Natural killer cell (primary cell): ENCODE measurements at places on chromosomes 16 and 17.

GRCh38 chr17:3986939-3987335 is 22.7 kb upstream of the ATP2A3 start:
- H3K27me3 ChIP-seq, result no peaks in the 10 kb centered on the region
- DNase-seq, result no peak
- no peak overlapping the region for H3K27ac ChIP-seq
- H3K4me1 ChIP-seq, result peaks cover 7% of the 10 kb centered on the region

GRCh38 chr17:3803308-3803640 is 2.3 kb upstream of the ITGAE start:
- peaks cover 11% of the 10 kb centered on the region for H3K36me3 ChIP-seq
- no peak overlapping the region for H3K4me3 ChIP-seq
- H3K4me1 ChIP-seq, result peaks cover 39% of the 10 kb centered on the region
- no peaks in the 10 kb centered on the region for H3K27me3 ChIP-seq
- H3K27ac ChIP-seq, result no peak overlapping the region

- DNase-seq, result no peak
- H3K27ac ChIP-seq, result no peak overlapping the region
- no peaks in the 10 kb centered on the region for H3K4me1 ChIP-seq
- no peaks in the 10 kb centered on the region for H3K27me3 ChIP-seq
Measured at GRCh38 chr17:63142836-63143235, 176.8 kb downstream of the TANC2 start.

GRCh38 chr17:58401287-58401686 is 16.0 kb downstream of the RNF43 start:
- H3K27me3 ChIP-seq, result no peaks in the 10 kb centered on the region
- H3K4me3 ChIP-seq, result no peak overlapping the region
- H3K4me1 ChIP-seq, result no peaks in the 10 kb centered on the region
- H3K27ac ChIP-seq, result no peak overlapping the region

- no peak for DNase-seq
- no peak overlapping the region for H3K4me3 ChIP-seq
- H3K27me3 ChIP-seq, result no peaks in the 10 kb centered on the region
- no peak overlapping the region for H3K27ac ChIP-seq
Measured at GRCh38 chr17:27533874-27534815, 77.9 kb downstream of the KSR1 start.

GRCh38 chr17:33055171-33055611 is 63.5 kb downstream of the SPACA3 start:
- H3K4me3 ChIP-seq, result no peak overlapping the region
- no peaks in the 10 kb centered on the region for H3K36me3 ChIP-seq
- no peaks in the 10 kb centered on the region for H3K4me1 ChIP-seq
- peaks cover 2% of the 10 kb centered on the region for H3K27me3 ChIP-seq
